Fibroblast of upper back skin (primary cell): ENCODE measurements at places on chromosomes 11 and 22.
A peak's percentile ranks its signal among the peaks of the same experiment; 100 is the strongest.

DNA sequence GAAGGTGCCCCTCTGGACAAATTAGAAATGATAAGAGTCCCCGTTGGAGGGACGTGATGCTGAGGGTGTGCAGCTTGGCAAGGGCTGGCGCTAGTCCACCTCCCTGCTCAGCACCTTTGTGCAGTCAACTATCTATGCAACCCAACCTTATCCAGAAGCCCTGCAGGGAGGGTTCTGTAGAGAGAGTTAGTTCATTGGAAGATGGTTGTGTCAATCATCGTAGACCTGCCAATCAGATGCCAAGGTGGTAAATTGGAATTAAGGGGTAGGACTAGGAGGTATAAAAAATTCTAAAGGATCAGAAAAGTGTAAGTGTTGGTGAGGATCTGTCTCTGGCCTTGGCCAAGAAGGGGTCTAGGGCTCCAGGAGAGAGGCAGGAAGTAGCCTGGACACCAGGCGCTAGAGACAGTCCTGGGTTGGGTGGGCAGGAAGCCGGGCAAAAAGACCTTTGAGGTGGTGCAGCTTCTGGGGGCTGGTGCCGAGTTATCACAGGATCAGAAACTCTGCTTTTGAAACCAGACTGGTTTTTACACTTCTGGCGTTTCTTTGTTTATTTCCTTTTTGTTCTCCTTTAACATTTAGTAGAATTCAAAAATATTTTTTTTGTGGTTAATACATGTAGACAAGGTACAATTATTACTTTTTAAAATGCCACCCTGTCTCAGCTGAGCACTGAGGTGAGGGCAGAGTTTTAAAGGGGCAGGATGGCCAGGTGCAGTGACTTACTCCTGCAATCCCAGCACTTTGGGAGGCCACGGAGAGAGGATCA lies 1.6 kb downstream of the C1QTNF6 start:
- peak; percentile 71 for DNase-seq

DNA sequence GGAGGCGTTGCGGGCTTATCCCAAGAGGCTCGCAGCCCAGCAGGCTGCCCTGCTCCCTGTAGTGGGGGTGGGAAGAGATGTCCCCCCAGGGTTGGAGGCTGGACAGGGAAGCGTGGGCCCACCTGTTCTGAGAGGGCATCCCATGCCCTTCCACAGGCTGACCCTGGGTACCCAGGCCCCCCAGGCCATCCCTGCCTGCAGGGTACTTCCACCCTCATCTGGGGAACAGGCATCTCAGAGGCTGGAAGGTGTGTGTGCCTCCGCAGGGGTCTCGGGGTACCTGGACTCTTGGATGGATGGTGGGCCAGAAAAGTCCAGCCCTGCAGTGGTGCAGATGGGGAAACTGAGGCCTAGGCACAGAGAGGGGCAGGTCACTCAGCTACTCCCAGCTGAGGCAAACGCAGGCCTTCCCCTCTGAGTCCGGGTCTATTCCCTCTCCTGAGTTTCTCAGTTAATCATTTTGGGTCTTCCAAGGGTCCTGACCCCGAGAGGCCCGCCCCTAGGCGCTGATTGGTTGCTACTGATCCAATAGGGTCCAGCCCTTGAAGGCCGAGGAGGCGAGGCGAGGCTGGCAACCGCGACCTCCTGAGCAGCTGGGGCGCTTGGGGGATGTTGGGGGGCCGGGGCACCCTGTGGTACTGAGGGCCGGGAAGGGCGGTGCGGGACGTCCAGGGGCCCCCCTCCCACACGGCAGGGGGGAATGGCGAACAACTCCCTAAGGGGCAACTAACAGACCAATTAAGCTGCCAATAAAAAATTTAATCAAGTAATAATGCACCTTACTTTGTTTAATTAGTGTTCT lies 23.8 kb downstream of the FLRT1 start:
- DNase-seq, result no peak

DNA sequence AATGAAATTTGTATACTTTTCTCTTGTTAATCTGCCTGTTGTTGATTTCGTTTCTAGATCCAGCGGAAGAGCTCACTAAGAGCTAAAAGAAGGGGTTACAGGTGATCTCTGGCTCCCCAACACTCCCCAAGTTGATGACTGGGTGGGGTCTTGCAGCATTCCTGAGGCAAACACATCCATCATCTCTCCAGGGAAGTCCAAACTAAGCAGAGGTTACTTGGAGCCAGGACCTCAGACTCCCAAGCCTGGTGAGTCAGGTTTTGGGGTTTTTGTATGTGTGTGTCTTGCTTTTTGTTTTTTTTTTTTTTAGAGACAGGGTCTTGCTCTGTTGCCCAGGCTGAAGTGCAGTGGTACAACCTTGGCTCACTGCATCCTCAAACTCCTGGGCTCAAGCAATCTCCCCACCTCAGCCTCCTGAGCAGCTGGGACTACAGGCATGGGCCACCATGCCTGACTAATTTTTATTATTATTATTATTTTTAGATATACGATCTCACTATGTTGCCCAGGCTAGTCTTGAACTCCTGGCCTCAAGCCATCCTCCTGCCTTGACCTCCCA lies 11.5 kb upstream of the RPS3 start:
- peak; percentile 39 for DNase-seq

DNA sequence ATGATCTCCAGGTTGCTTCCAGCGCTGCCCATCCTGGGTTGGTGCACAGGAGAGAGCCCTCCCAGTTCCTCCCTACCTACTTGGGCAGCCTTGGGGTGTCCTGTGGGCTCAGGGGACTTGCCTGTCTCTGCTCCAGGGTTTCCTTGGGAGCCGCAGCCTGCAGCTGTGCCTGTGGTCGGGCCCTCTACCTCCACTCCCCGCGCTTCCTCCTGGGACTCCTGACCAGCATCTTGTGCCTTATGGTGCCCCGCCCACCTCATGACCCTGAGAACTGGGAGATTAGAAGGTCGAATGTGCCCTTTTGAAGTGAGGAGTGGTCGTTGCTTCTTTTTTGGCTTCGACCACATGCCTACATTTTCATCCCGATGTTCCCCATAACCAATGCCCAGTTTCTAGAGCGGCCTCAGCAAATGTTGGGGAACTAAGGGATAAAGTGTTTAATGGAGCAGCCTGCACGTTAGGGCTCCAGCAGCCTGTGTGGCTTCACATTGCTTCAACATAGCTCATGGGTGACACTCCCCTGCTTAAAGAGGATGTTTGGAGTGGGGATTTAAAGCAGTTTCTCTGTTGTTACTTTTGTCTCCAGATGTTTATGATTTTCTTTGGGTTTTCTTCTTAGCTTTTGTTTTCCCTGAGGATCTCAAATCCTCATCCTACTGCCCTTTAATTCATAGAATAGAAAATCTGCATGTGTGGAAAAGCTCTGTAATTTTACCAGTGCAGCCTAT lies 248.8 kb downstream of the TBC1D22A start:
- DNase-seq, result peak; percentile 27

GRCh38 chr11:69250186-69251056 lies 43.5 kb upstream of the MYEOV start:
- DNase-seq, result no peak

- peak; percentile 97 for DNase-seq
These were observed 4.5 kb downstream of the GAS2L1 start for GRCh38 chr22:29310863-29311339.

GRCh38 chr11:71222318-71223080 lies 29.9 kb downstream of the SHANK2 start:
- DNase-seq, result no peak

GRCh38 chr11:12812849-12813248 lies 138.6 kb downstream of the TEAD1 start:
- DNase-seq, result no peak

DNA sequence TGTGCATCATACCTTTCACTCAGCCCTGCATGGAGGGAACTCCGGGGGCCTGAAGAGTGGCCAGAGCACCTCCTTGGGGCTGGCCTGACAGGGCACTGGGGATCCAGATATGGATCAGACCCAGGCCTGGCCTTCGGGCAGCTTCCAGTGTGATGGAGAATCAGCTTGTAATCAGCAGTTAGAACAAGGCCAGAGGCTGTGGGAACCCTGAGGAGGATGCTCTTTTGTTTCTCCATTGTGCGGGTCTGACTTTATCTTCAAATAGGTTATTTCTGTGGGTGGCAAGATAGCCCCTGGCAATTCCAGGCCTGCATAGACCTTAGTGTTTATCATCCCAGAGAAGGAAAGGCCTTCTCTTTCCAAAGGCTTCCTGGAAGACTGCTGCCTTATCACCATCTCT lies 12.3 kb downstream of the DGAT2 start:
- DNase-seq, result no peak

DNA sequence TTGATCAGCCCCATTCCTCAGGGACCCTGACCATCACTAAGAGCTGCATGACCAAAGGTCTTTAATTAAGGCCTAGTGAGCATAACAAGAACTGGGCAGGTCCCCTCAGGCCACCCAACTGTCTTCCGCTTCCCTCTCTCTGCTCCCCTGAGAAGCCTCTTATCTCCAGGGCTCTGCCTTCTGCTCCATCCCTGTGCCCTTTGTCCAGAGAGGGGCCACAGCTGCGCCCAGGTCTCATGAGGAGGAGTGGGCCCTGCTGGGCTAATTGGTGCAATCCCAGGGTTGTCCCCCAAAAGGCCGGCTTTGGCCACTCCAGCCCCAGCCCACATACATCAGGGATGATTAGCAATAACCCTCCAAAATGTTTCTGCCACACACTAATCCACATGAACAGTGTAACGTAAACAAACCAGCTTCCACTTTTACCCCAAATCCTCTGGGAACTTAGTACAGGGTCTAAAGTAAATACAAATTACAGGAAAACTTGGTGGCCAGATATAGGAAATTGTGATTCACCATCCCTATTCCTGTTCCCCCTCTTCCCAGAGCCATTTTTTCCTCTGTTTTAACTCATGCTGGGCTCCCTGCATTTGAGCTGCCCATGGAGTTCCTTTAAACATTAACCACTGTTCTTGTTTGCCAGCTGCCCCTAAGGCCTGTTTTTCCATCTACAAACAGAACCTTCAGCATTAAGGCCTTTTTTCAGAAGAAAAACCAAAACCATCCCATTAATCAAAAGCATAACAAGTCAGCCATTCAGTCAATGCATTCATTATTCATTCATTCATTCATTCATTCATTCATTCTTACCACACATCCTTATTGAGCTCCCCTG lies 34.6 kb upstream of the CAVIN3 start:
- DNase-seq, result peak; percentile 25

DNA sequence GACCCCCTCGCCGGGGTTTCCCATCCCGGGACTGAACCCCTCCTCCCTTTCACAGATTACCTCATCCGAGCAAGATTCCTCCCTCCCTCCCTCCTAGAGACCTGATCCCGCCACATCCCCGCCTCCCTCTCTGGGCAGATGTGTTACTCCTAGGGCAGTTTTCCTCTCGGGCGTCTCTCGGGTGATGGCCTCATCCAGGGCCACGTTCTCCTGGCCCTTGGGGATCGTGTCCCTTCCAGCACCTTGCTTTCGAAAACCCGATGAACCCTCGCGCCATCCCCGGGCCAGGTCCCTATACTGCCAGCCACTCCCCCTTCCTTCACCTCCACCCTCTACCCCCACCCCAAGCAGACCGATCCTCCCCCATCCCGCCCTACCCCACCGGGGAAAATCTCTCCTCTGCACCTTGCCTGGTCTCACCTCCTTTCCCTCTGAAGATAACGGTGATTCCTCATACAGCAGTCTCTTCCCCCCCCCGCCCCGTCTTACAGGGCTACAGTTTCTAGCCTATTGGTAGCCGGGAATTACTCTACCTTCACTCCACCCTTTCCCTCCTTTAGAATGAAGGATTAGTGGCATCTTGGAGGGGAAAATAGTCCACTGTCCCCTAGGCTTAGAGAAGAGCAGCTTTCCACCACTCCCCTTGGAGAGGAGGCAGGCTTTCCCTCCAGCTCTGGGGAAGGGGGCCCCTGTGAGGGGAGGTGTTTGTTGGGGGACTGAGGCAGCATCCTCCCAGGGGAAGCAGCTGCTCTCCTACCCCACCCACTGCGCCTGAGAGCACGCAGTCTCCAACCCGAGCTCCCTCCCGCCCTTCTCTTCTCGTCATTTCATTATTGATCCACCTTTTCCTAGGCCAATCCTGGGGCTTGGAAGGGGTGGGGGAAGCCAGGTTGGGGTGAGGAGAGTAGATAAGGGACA lies 1.2 kb downstream of the KMT2A start:
- peak; percentile 30 for DNase-seq

DNA sequence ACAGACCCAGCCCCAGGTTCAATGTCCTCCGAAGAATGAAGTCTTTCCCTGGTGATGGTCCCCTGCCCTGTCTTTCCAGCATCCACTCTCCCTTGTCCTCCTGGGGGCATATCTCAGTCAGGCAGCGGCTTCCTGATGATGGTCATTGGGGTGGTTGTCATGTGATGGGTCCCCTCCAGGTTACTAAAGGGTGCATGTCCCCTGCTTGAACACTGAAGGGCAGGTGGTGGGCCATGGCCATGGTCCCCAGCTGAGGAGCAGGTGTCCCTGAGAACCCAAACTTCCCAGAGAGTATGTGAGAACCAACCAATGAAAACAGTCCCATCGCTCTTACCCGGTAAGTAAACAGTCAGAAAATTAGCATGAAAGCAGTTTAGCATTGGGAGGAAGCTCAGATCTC lies 14.1 kb downstream of the APOL1 start:
- no peak for DNase-seq

DNA sequence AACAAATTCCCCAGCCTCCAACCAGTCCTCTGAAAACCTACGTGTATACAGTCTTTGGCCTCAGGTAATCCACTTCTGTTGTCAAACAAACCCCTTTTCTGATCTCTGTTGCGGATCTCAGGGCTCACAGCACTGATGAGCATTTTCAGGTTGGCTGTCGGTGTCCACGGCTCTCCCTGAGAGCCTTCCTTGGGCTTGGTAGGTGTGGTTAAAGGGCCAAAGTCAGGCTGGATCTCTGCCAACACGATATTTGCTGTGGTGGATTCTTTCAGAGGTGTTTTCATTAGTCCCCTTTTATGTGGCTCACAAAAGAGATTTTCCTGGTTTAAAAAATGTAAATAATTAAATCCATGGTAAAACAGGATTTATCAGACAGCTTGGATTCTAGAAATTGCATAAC lies 2.9 kb downstream of the E2F8 start:
- no peak for DNase-seq

DNA sequence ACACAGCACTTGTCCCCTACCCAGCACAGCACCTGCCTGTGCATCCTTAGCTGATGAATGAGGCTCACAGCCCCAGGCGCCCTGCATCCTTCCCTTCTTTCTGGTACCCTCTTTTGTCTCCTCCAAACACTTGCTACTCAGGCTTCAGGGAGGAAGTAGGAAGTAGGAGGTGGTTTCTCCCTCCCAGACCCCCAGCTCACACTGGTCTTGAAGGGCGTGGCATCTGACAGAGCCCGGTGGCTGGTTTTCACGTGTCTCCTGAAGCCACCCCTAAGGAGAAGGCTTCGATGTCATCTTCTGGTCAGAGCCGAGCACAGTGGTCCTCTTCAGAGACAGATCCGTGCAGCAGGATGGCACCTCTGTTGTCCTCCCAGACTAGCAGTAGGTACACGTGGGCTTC lies 109.8 kb downstream of the PTPRJ start:
- DNase-seq, result no peak
